ENCODE measurements at places on chromosomes 13 and 19.

GRCh38 chr13:110347535-110348308, 40.6 kb downstream of the COL4A2 start:
- DNase-seq: no peak

- DNase-seq: peak; percentile 13
These were observed 118.5 kb downstream of the IRS2 start for GRCh38 chr13:109667807-109668291.

DNA sequence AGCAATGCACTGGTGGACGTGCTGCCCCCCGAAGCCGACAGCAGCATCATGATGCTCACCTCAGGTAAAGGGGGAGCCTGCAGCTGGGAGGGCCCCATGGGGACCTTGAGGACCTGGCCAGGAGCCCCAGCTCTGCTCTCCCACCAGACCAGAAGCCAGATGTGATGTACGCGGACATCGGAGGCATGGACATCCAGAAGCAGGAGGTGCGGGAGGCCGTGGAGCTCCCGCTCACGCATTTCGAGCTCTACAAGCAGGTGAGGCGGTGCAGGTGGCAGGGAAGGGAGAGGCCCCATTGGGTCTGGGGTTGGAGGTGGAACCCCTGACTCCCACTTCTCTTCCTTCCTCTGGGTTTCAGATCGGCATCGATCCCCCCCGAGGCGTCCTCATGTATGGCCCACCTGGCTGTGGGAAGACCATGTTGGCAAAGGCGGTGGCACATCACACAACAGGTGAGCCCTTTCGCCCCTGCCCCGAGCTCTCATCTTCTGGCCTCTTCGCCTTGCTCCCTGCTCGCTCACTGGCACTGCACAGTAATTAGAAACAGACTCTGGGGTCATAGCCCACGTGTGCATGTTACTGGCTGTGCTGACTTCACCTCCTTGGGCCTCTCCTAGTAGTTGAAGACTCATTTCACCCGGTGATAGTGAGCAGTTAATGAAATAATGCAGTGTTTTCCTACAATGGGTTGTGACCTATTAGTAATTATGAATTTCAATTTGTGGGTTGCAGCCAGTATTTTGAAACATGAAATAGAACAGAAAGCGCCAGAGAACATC, 3.6 kb downstream of the PSMC4 start:
- DNase-seq: no peak

GRCh38 chr13:26010487-26011207, 41.2 kb downstream of the SHISA2 start:
- DNase-seq: no peak

DNA sequence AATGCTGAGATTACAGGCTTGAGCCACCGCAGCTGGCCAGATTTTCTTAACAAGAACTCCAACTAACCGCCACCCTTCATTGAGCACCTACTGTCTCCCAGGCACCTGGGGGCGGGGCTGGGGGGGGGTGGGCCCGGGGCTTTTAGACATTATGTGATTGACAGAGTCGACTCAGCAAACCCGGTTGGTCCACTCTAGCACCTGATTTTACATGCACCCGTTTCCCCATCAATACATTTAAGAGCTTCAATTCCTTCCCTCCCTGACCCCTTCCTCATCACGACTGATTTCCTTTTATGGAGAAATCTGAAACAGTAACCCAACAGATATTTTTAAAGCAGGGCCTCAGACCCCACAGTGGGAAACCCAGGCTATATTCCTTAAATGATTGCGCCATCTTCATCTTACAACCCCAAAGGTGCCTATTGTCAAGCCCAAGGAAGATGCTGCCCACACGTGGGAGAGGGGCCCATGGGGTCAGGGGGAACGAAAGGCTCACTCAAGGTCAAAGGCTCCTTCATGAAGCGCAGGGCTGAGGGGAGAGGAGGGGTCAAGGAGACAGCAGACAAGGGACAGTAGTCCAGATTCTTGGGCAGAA, 1.8 kb downstream of the INSR start:
- no peak for DNase-seq

DNA sequence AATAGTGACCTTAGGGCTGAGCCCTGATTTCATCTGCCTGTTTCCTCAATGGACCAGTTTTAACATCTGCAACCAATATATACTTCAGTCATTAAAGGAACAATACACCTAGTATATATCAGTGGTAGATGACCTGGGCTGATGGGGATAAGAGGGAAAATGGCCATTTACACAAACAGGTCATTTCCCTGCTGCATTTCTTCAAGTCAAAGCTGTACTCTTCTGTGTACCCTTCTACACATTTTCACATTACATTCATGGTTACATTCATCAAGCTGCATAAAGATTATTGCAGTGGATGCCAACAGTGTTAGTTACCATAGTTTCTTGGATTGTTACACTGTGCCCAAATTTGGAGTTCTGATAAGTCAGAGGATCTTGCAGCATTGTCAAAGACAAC, 81.2 kb upstream of the RAP2A start:
- DNase-seq: no peak
